Umbilical cord (tissue), 2 donors: ENCODE measurements at places on chromosomes 5 and 9. TPM values are rescaled to one million over a fixed set of nuclear protein-coding genes. Genes with fewer than 3 reads are reported as not detected.

- no peak for DNase-seq
Observed at GRCh38 chr5:176535664-176536131, 1.5 kb downstream of the RNF44 start.

DNA sequence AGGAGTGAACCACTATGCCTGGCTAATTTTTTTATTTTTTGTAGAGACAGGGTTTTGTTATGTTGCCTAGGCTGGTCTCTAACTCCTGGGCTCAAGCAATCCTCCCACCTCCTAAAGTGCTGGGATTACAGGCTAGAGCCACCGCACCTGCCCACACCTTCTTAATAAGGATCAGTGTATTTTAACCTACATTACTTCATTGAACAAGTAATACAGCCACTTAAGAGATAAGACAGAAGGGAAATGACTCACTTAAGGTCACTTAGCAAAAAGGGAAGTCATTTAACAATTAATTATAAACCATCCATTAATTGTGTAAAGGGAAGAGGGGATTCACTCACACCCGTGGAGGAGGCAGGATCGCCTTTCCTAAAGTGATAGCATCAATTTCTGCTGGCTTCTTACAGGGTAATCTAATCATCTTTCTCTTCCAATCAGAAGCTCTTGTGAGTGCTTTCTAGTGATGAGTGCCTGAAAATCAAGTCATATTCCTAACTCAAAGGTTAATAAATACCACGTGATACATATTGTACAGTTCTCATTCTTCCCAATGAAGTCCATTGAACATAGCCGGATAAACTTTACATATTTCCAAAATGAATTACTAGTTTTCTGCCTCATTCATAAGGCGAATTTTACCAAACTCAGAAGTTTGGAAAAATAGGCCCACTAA lies 3.5 kb downstream of the FBXW11 start:
- no peak for DNase-seq

DNA sequence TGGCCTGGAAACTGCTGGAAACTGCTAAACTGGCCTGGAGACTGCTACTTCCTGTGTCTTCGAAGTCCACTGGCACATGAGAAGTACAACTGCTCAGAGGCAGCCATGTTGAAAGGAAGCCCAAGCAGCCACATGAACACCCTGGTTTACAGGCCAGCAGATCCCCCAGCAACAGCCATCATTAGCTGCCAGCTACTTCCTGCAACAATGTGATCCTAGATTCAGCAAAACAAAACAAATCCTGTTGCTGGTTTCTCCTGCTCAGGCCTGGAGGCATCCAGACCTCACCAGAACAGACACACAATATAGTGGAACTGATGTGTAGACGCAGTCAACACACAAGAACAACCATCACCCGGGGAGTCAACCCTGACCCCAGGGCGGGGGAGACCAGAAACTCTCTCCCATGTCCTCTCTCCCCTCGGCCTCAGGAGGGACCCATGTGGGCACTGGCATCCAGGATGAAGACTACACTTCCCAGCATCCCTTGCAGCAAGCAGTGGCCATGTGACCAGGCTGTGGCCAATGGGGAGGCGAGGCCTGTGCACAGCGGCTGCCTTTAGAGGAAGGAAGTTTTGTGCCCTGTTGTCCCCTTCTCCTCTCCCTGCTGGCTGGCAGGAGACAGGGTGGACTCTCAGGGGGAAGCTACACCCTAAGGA lies 9.2 kb upstream of the LCN15 start:
- no peak for DNase-seq

- no peak for DNase-seq
Observed at GRCh38 chr5:126513703-126514102, 81.3 kb downstream of the ALDH7A1 start.

- no peak for DNase-seq
Observed at GRCh38 chr5:57258052-57258451, 84.2 kb downstream of the GPBP1 start.

UBE2QL1 gene
- total RNA-seq: 0.72 TPM
